Activated T-cell treated with anti-CD3 and anti-CD28 coated beads, Interleukin-2, amount 50 U/mL, for 24 hours (primary cell): ENCODE measurements at places on chromosomes 4 and X.

DNA sequence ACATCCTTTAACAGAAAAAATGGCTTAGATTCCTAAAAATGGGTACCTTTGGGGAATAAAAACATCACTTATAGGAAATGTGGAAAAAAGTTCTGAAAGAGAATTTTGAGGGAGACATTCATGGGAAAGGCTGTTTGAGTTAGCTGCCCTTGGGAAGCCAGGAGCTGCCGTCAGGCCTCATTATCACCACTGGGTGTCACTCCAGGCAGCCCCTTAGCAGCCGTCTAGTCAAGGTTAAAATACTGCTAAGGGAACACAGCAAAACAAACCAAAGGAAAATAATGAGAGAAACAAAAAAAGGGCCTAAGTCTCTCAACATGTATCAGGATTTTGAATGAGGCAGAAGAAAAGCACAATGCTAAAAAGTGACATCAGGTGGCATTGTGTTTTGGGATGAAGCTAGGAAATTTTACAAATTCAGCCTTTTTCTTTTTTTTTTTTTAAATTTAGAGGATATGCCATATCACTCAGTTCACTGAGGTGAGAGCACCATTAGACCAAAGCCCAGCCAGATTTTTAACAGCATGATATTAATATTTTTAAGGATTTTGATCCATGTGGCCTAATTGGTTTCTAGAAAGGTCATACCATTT lies 235.3 kb downstream of the GPAT3 start:
- H3K27ac ChIP-seq: no peak overlapping the region
- no peaks in the 10 kb centered on the region for H3K4me1 ChIP-seq
- no peak overlapping the region for H3K4me3 ChIP-seq
- H3K36me3 ChIP-seq: no peaks in the 10 kb centered on the region
- H3K27me3 ChIP-seq: peaks cover 13% of the 10 kb centered on the region

GRCh38 chr4:19399001-19399400 lies 852.7 kb upstream of the SLIT2 start:
- no peaks in the 10 kb centered on the region for H3K36me3 ChIP-seq
- H3K4me3 ChIP-seq: no peak overlapping the region
- H3K27ac ChIP-seq: no peak overlapping the region
- no peaks in the 10 kb centered on the region for H3K4me1 ChIP-seq
- no peaks in the 10 kb centered on the region for H3K27me3 ChIP-seq

DNA sequence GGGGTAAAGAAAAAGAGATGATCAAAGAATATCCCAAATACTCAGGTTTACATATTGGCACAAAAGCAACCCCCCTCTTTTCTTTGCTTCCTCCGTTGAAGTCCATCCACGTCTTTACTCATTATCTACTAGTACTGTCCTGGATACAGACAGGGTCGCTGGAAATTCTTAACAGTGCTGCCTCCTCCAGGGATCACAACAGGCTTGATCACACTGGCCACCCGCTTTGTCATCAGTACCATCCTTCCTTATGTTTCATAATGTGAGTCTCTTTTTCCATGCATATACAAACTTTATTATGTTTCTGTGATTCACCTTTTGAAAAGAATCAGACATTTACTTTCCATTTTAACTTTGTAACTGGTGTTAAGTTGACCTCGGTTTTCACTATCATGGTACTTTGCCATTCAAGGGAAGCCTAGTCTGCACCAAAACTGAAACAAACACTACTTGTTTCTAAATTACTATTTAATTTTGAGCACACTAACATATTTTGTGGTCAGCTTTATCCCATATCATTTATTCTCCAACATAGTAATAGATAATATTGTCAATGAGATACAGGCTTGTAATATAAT lies 387.5 kb upstream of the PPP1R2C start:
- DNase-seq: peak; percentile 30
- H3K4me1 ChIP-seq: peaks cover 15% of the 10 kb centered on the region
- no peaks in the 10 kb centered on the region for H3K36me3 ChIP-seq
- peaks cover 30% of the 10 kb centered on the region for H3K27me3 ChIP-seq

DNA sequence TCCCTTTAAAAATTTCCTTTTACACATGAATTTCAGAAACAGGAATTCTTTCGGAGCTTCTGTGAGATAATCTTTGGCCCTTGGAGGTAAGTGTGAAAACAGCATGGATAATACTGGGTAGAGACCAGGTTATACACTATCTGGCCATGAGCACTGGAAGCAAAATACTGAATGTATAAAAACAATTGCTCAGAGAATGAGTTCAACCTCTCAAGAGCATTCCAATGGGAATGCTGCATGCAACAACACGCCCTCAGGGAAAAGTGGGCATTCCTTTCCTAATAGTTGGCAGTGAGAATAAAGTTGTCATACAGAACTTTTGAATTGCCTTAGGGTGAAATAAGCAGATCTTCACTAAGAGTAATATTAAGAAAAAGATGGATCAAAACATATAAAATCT lies 574.8 kb upstream of the DIPK2B start:
- peaks cover 54% of the 10 kb centered on the region for H3K27me3 ChIP-seq
- peaks cover 82% of the 10 kb centered on the region for H3K36me3 ChIP-seq
- DNase-seq: no peak
- peaks cover 88% of the 10 kb centered on the region for H3K4me1 ChIP-seq

- peaks cover 8% of the 10 kb centered on the region for H3K4me1 ChIP-seq
- peak within 1 kb of the TSS; percentile 13 for H3K4me3 ChIP-seq
- no peak for DNase-seq
- peaks cover 56% of the 10 kb centered on the region for H3K27me3 ChIP-seq
- H3K27ac ChIP-seq: no peak within 1 kb of the TSS
- no peaks in the 10 kb centered on the region for H3K36me3 ChIP-seq
Measured at GRCh38 chr4:147480891-147481576, at the start of gene EDNRA. TSS of gene EDNRA (plus strand) at chr4:147481097. CDS start at chr4:147485682, 4,585 bp downstream.

GRCh38 chrX:31464306-31464915 lies 392.6 kb upstream of the FTHL17 start:
- peaks cover 2% of the 10 kb centered on the region for H3K4me1 ChIP-seq
- peaks cover 13% of the 10 kb centered on the region for H3K27me3 ChIP-seq
- no peak overlapping the region for H3K27ac ChIP-seq
- no peak for DNase-seq
- no peaks in the 10 kb centered on the region for H3K36me3 ChIP-seq

DNA sequence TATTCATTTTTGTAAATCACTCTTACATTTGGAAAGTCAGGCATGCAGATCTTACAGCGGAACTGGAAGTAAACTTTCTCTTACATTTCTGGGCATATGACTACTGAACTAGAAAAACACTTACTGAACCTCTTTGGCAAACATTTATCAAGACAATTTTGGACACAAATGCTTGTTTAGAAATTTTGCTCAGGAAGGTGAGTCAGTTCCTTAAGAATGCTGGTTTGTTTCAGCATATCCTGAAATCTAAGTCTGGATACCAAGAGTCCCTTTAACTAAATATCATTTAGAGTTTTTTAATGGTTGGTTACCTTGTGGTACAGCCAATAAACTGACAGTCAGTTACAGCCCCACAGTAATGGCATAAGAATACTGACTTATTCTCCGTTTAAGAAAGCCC lies 15.0 kb downstream of the SHISA3 start:
- H3K4me1 ChIP-seq: no peaks in the 10 kb centered on the region
- peaks cover 63% of the 10 kb centered on the region for H3K36me3 ChIP-seq
- DNase-seq: no peak
- no peak overlapping the region for H3K27ac ChIP-seq

DNA sequence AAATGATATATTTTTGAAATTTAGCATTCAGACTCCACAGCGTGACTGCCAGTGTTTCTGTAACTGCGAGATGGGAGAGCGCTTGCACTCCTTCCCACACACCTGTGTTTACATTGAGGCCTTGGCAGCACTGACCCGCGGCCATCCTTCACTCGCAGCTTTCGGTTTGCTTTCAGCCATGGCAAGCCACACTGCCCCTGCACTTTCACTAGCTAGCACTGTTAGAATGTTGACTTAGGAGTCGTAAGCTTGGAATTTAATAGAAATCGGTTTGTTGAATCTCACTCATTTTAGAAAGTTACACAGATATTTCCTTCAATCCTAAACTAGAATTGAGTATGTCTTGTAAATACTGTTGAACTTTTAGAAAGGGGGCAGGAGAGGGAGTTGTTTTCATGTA lies 136.2 kb downstream of the CFAP299 start:
- H3K4me1 ChIP-seq: peaks cover 10% of the 10 kb centered on the region
- no peaks in the 10 kb centered on the region for H3K27me3 ChIP-seq
- no peaks in the 10 kb centered on the region for H3K36me3 ChIP-seq
- no peak for DNase-seq

DNA sequence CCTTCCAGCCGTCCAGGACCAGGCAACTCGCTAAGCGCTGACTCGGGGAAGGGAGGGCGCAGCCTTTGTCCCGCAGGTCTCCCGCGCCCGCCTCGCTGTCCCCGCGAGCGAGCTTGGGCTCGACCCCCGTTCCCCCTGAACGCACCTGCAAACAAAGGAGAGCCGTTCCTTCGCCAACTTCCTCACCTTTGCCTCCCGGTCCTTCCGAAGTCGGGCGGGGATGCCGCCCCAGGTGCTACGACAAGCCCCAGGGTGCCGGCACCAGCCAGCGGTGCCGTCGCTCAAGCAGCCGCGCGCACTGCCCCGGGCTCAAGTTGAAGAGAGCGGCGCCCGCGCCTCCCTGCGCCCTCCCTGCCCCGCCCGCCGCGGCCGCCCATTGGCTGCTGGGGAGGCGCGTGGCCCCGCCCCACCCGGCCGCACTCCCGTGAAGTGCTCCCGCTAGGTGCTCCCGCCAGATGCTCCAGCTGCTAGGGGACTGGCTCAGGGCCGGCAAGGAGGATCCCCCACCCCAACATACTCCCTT lies 107.1 kb downstream of the NSUN7 start:
- peak; percentile 73 for DNase-seq
- peaks cover 13% of the 10 kb centered on the region for H3K4me1 ChIP-seq

GRCh38 chr4:163484906-163485305 lies 9.6 kb upstream of the TMA16 start:
- H3K36me3 ChIP-seq: no peaks in the 10 kb centered on the region
- peak; percentile 51 for DNase-seq
- H3K27ac ChIP-seq: no peak overlapping the region
- no peaks in the 10 kb centered on the region for H3K4me1 ChIP-seq
- peaks cover 24% of the 10 kb centered on the region for H3K27me3 ChIP-seq

- peak overlapping the region; percentile 30 for H3K4me3 ChIP-seq
- peaks cover 74% of the 10 kb centered on the region for H3K36me3 ChIP-seq
- peaks cover 93% of the 10 kb centered on the region for H3K4me1 ChIP-seq
- no peaks in the 10 kb centered on the region for H3K27me3 ChIP-seq
- DNase-seq: no peak
- H3K27ac ChIP-seq: peak overlapping the region; percentile 71
Measured at GRCh38 chrX:2701600-2701999, 10.5 kb downstream of the CD99 start.

- peaks cover 13% of the 10 kb centered on the region for H3K4me1 ChIP-seq
- H3K27me3 ChIP-seq: no peaks in the 10 kb centered on the region
- no peak overlapping the region for H3K27ac ChIP-seq
- no peak for DNase-seq
- H3K4me3 ChIP-seq: no peak overlapping the region
Measured at GRCh38 chr4:151922811-151923210, 162.0 kb upstream of the GATB start.

DNA sequence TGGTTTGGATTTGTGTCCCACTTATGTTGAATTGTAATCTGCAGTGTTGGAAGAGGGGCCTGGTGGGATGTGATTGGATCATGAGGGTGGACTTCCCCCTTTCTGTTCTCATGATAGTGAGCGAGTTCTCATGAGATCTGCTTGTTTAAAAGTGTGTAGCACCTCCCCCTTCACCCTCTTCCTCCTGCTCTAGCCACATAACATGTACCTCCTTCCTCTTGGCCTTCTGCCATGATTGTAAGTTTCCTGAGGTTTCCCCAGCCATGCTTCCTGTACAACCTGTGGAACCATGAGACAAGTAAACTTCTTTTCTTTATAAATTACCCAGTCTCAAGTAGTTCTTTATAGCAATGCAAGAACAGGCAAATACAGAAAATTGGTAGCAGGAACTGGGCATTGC lies 138.7 kb downstream of the INPP4B start:
- H3K27ac ChIP-seq: peak overlapping the region; percentile 75
- H3K27me3 ChIP-seq: no peaks in the 10 kb centered on the region
- DNase-seq: no peak
- peaks cover 25% of the 10 kb centered on the region for H3K4me1 ChIP-seq
- H3K36me3 ChIP-seq: peaks cover 25% of the 10 kb centered on the region

- peaks cover 7% of the 10 kb centered on the region for H3K27me3 ChIP-seq
- no peak for DNase-seq
- no peaks in the 10 kb centered on the region for H3K36me3 ChIP-seq
- no peak overlapping the region for H3K4me3 ChIP-seq
- H3K27ac ChIP-seq: no peak overlapping the region
Measured at GRCh38 chr4:38313999-38314561, 349.9 kb upstream of the KLF3 start.

DNA sequence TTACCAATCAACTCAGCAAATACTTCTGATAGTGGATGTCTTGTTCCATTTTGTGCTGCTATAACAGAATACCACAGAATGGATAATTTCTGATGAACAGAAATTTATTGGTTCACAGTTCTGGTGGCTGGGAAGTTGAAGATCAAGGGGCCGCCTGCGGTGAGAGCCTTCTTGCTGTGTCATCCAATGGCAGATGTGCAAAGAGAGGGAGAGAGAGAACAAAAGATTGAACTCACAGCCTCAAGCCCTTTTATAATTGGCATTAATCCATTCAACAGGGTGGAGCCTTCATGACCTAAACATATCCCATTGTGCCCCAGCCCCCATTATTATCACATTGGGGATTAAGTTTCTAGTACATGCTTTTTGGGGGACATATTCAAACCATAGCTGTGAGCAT lies 86.1 kb downstream of the ADGRG4 start:
- H3K4me1 ChIP-seq: no peaks in the 10 kb centered on the region
- peaks cover 66% of the 10 kb centered on the region for H3K27me3 ChIP-seq
- DNase-seq: no peak
- H3K36me3 ChIP-seq: no peaks in the 10 kb centered on the region
- no peak overlapping the region for H3K4me3 ChIP-seq

DNA sequence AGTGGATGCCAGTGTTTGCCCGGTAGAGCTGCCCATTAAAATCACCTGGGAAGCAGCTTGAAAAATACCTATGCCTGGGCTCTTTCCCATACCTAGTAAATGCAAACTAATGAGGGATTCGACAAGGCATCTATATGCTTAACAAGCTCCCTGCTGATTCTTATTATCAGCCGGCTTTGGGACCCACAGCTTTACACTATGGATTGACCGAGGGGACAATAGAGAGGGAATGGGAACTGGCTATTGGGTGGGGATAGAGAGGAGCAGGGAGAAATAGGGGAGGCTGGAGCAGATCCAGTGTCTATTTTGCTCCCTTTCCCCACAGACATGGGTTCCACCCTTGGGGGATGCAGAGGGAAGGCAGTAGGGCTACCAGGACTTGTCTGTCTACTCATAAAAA lies 103.1 kb upstream of the TEX13D start:
- no peaks in the 10 kb centered on the region for H3K36me3 ChIP-seq
- peaks cover 23% of the 10 kb centered on the region for H3K27me3 ChIP-seq
- H3K4me3 ChIP-seq: no peak overlapping the region
- H3K27ac ChIP-seq: no peak overlapping the region
- peaks cover 30% of the 10 kb centered on the region for H3K4me1 ChIP-seq

GRCh38 chr4:130210864-130211263 lies 1114.9 kb downstream of the C4orf33 start:
- no peak overlapping the region for H3K27ac ChIP-seq
- H3K36me3 ChIP-seq: no peaks in the 10 kb centered on the region
- no peak for DNase-seq
- H3K27me3 ChIP-seq: no peaks in the 10 kb centered on the region
- H3K4me1 ChIP-seq: no peaks in the 10 kb centered on the region
